NCI-H524 treated with DMSO at 0.1 percent for 48 hours (cell line): ENCODE measurements at places on chromosomes 11 and 22.

DNA sequence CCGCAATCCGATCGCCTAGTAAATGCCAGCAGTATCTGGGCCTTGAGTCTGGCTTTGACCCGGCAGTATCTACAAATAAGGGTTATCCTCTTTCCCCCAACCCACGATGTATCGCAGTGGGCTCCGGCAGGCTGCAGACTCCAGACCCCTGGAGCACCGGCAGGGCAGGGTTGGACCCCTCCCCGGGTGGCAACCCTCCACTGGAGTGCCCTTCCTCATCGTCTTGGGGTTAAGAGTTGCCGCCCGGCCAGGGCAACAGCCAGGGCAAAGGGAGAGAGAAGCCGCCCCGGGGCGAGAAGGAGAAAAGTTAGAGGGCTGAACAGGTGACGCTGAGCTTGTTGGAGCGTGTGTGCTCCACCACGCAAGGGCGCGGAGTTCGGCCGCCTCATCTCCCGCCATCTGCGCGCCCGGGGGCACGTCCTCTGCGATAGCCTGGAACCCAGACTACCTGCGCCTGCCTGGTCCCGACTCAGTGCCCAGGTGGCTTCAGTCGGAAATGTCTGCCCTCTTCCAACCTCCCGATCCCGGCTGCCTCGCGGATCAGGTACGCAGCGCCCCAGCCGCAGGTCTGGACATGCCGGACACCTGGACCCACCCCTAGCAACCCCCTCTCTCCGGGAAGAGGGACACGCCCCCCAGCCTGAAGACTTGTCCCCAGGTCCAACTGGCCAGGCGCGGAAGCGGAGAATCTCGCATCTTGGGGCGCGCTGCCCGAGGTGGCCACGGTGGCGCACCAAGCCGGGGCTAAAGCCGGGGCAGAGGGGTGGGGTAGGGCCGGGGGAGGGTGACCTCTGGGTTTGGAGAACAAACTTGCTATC lies 1.2 kb downstream of the DSCAML1 start:
- DNase-seq = no peak

- no peak for DNase-seq
Measured at GRCh38 chr22:37328017-37328416, 45.7 kb downstream of the CYTH4 start.

DNA sequence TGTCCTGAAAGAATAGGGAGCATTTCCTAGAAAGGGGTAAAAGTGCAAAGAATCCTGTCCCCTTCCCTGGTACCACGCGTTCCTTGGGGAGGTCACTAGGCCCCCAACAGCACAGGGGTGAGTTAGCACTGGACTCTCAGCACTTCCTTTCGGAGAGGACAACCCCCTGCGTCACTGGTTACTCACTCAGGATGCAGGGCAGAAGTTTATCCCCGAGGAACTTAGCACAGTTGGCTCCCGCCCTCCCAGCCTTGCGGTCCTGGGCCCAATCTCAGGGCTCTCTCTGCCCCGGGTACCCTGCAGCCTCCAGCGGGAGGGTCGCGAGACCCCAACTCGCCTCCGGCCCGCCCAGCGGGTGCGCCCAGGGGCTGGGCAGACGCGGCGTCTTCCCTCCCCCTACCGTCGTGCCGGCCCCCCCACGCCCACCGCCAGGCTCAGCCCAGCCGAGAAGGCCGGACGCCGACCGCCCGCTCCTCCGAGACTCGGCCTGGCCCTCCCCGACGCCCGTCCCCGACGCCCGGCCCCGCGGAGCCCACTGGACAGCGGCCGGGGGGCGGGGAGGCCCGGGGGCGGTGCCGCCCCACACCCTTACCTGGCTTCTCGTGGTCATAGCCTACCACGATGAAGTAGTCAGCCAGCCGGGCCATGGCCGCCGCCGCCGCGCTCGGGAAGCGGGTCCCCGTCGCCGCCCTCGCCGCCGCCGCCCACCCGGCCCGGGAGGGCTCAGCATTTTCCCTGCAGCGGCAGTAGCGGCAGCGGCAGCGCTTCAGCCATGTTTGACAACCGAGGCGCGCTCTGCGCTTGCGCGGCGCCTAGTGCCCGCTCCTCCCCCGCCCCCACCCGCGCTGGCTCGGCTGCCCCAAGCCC lies at the start of gene SBF2:
TSS of gene SBF2 (minus strand) at position 797 of the 867 bp plus-strand sequence. CDS start at position 647, 150 bp downstream.
- DNase-seq = no peak

GRCh38 chr22:46108564-46109473 lies 41.5 kb upstream of the PPARA start:
- no peak for DNase-seq

DNA sequence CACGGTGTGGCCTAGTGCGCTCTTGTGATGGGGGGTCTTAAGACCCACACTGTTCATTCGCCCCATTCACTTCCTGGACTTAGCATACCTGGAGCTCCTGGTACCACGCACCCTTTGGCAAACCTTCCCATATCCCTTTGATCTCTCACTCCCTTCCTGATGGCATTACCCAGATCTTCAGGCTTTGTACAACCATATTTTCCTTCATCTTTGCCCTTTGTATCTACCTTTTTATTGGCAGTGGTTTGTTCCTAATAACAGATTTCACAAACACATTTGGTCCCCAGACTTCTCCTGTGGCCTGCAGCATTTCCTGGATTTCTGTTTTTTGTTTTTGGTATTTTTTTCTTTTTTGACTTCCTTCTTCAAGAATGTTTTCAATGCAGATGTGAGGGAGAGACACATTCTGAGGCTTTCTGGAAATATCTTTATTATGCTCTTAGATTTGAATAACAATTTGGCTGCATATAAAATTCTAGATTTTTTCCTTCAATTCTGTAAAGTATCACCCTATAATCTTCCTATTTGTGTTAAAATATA lies 16.1 kb upstream of the IFITM3 start:
- no peak for DNase-seq

GRCh38 chr22:22158965-22159364 lies 85.6 kb upstream of the VPREB1 start:
- no peak for DNase-seq

DNA sequence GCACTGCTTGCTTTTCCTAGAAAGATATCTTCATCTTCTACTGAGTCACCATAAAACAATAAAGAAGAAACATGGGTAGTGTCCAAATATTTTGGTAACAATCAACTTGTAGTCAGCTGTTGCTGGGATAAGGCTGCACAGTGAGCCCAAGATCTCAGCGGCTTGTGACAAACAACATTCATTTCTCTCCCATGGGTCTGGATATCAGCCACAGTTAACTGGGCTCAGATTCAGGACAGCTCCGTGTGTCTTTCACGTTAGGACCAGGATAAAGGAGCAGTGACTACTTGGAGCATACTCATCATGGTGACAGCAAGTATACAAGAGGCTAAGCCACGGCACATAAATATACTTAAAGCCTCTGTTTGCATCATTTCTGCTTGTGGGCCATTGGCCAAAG lies 27.9 kb upstream of the GRK3 start:
- no peak for DNase-seq

DNA sequence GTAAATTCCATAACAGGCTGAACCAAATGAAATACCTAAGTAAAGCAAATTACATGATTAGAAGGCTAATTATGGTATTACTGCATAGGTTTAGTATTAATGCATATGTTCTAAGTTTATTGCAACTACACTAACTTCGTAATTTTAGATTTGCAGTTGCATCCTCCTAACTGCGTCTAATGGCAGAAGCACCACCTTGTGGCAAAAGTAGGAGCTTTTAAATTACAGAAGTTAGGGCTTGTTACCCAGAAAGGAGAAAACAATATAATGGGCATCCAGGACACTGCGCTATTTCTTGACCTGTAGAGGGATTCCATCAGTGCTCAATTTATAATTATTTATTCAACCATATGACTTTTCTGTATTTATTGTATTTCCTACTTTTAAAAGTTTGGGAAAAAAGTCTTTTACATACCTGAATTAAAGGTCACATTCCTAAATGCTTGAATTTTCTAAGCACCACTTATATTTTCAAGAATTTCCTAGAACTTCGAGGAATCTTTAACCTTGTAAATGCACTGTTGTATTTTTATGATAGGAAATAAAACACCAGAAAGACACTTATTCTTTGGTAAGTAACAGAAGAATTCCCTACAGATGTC lies 16.3 kb upstream of the GPR83 start:
- no peak for DNase-seq

- no peak for DNase-seq
Measured at GRCh38 chr22:43541462-43542407, 129.9 kb downstream of the MPPED1 start.

DNA sequence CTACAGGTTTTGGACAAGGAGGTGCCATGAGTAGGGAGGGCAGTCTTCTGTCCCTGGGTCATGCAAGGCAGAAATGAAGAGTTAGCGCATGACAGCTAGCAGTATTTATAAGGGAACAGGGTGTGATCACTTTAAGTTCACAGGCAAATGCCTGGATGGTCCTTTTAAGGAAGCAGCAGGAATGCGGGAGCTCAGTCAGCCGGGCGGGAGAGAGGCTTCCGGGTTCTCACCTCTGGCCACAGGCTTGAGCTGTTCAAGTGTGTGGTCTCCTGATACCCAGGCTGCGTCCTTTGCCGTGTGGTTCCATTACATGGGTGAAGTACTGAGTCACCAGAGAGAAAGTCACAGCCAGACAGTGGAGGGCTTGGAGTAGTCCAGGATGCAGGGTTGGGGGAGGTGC lies 105.4 kb downstream of the BCR start:
- no peak for DNase-seq

- no peak for DNase-seq
Measured at GRCh38 chr11:129275828-129276227, 83.7 kb upstream of the ARHGAP32 start.

DNA sequence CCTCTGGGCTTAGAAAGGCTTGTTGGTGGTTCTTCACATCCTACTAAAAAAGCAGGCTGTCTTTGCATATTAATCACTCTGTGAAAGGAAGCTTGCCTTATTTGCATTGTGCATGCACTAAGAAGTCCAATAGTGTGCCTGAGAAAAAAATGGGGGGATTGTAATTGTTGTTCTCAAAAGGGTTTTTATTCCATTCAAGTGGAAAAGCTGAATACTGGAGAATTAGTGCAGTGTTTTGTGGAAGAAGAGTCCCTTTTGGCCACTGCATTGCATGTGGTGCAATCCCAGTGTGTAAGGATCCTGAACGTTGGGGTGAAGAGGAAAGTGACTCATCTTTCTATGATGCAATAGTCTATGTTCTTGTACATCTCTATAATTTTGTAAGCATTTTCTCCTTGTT lies 16.5 kb downstream of the NCAM1 start:
- no peak for DNase-seq

GRCh38 chr11:94513091-94513490 lies 830 bp downstream of the C11orf97 start:
- no peak for DNase-seq

GRCh38 chr11:133903875-133904817 lies 52.6 kb downstream of the IGSF9B start:
- no peak for DNase-seq

DNA sequence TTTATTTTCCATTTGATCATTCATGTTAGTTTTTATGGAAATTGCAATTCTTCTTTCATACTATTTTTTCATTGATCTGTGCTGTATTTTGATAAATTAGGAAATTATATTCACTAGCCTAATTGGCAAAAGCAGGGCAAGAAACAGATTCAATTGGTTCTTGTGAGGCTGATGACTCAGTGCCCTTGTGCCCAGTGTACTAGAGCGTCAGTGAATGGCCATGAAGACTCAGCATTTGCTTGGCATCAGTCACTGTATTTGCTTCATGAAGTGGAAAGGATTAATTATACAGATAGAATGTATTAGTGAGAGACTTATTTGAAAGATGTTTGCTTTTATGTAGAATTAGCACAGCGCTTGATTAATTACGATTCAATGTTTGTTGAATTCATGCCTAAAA lies 31.8 kb downstream of the MRGPRX1 start:
- no peak for DNase-seq

GRCh38 chr11:34953955-34954354 lies 37.5 kb downstream of the PDHX start:
- no peak for DNase-seq

GRCh38 chr11:128624269-128625175 lies 37.2 kb upstream of the ETS1 start:
- no peak for DNase-seq
